ENCODE measurements at places on chromosomes 16 and 17.

GRCh38 chr17:78265121-78265520 is 33.7 kb downstream of the TMEM235 start:
- DNase-seq, result no peak

DNA sequence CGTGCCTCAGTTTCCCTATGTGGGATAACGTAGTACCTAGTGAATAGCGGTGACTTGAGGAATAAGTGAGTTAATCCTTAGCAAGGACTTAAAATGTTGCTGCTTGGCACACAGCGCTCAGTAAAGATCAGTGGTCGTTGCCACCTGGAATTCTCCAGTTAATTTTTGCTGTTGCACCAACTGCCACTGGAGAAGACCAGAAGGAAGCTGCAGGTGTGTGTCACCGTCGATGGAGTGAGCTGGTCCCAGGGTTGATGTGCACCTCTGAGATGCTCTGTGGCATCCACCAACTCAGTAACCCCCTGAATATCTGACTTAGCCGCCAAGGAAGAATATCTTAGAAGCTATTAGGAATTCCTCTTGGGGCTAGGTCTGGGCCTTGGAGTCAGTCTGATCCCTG is 4.1 kb downstream of the ABCC1 start:
- no peak for DNase-seq

DNA sequence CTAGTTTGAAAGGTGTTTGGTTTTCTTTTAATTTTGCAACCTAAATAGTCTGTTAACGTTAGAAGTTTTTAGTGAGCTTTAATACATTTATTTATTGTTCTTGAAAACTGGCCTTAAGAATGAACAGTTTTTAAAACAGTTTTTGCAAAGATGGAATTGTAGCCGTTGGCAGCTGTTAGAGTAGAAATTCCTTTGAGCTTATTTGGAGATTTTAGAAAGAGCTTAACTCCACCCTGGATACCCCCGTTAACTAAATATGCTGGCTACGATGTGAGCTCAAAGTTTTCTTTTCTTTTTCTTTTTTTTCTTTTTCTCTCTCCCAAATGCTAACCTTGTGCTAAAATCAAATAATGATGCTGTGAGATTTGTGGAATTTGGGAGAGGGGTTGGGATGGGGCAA is 75.2 kb downstream of the COX10 start:
- no peak for DNase-seq

- DNase-seq, result peak; percentile 15
Observed at GRCh38 chr17:17723354-17724261, 42.4 kb downstream of the RAI1 start.

- no peak for DNase-seq
Observed at GRCh38 chr17:6285486-6285885, 149.4 kb downstream of the AIPL1 start.

DNA sequence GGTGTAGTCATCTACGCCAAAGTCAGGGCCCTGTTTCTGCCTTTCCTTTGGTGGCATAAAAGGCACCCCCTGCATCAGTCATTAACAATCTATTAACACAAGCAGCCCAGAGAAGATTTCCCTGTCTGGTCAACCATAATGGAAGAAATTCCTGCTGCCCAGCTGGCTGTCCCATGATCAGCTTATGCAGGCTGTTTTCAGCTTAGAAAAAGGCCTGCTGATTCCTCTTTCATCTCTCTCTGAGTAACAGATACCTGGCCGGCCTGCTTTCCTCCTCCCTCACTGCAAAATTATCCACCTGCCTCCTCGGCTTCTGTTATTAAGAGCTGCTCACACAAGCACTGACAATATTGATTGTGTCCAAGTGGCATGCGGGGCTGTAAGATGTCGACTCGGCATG is 70.3 kb upstream of the MMP2 start:
- DNase-seq, result no peak

DNA sequence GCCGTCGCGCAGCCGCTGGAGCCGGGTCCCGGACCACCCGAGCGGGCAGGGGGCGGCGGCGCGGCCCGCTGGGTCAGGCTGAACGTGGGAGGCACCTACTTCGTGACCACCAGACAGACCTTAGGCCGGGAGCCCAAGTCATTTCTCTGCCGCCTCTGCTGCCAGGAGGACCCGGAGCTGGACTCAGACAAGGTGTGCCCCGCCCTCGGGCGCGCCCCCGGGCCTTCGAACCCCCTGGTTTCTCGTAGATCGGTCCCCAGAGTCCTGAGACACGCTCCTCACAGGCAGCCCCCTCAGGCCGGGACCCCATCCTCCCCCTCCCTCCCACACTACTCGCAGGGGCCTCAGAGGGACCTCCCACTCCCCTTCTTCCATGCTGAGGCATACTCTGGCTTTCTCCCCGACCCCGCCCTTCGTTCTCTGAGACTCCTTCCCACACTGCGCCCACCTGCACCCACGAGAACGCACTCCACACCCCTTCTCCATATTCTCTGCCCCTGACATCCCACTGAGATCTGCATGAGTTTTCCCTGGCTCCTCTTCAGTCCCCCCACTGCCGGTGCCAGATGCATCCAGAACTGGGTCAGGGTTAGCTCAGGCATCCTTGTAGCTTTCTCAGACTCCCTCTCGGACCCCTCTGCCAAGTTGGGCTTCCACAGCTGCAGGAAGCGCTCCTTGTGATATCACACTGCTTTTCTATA is 523 bp downstream of the KCTD2 start:
- peak; percentile 26 for DNase-seq

GRCh38 chr17:29661213-29661612 is 38.5 kb upstream of the CORO6 start:
- no peak for DNase-seq

DNA sequence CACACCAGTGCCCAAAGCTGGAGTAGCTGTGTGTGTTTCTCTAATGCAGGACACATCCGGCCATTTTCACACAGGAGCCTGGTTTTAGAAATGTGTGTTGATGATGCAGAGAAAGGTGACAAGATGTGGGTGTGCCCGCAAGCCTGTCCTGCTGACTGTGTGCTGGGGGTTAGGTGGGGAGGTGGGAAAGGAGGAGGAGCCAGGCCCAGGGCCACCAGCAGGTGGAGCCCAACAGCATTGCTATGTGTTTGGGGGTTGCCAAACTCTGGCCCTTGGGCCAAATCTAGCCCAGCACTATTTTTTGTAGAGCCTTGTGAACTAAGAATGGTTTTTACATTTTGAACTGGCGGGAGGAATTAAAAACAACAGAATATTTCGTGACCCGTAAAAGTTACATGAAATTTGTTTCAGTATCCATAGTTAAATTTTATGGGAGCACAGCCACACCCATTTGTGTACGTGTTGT is 61.7 kb upstream of the LGALS9 start:
- DNase-seq, result peak; percentile 75

DNA sequence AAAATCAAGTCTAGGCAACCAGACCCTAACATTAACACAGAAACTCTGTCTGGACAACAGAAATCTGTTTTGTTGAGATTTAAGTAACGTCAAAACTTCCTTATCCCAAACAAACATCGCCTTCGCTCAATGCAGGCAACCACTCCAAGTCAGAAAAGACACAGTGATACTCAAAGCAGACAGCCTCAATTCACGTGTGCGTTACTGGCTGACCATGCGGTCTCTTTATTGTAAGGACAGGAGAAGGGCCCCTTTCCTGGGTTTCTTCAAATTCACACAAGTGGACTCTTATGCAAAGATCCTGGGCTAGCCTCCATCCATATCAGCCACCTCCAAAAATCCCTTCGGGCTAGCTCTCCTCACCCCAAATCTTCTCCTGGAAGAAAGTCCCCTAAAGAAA is 467.7 kb downstream of the SOX9 start:
- DNase-seq, result no peak

DNA sequence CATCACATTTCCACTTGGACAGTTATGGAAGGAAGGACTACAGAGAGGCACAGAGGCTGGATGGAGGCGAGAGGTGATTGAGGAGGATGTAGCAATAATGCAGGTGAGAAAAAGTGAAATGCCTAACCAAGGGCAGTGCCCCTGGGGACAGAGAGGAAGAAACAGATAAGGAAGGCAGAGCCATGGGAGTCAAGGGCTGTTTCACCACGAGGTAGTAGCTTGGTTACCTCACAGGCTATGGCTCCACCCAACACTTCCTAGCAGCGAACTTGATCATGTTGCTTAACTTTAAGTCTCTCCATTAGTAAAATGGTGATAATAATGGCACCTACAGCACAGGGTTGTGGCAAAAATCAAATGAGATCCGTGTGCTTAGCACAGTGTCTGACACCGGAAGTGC is 83.9 kb downstream of the YPEL2 start:
- no peak for DNase-seq

DNA sequence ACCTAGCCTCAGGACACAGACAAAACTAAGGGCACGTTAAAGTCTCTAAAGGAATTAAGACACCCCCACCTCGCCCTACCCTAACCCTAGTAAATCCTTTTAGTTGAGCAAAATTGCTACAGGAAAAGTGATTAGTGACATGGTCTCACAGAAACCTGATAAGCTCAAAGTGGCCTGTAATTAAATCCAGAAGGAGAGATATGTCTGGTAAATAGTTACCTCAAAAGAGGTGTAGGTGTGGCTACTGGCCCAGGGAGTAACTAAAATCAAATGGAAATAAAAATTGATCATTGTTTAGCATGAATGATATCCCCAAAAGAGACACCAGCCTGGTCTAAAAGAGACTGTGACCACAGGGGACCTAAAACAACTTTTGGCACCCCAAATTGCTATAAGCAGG is 168.3 kb downstream of the SLC39A11 start:
- DNase-seq, result no peak

DNA sequence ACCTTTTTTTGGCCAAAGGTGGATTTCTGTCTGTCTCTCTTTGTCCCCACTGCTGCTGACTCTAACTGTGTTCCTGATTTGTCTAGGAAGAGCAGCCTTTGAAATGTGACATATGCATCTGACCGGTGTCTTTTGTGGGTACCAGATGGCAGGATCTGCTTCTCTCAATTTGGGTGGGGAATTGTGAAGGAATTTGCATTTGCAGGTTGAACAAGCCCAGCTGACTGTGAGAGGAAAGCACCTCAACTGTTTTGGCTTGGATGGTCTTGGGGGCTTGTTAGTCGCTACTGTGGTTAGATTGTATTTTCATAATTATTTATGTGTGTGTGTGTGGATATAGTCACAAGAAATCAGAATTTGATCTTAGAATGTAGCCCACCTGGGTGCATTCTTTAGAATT is 37.7 kb upstream of the LCMT1 start:
- DNase-seq, result no peak

- DNase-seq, result no peak
Observed at GRCh38 chr17:50181591-50182560, 16.1 kb downstream of the SGCA start.

GRCh38 chr17:37706446-37706845 is 38.4 kb downstream of the HNF1B start:
- no peak for DNase-seq

DNA sequence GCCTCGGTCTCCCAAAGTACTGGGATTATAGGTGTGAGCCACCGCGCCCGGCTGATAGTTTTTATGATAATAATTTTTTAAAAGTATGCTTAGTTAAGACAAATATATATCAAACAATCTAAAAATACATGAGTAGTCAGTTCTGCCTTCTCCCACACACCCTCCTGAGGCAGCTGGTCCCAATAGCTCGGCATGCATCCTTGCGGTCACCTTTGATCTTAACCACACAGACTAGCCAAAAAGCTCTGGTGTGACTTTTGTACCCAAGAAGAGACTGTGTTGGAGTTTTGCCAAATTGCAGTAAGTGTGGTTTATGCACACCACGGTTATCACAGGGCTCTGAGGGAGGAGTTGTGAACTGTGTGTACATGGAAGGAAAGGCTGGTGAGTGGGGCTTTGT is 25.6 kb downstream of the ATP6V0A1 start:
- peak; percentile 90 for DNase-seq

DNA sequence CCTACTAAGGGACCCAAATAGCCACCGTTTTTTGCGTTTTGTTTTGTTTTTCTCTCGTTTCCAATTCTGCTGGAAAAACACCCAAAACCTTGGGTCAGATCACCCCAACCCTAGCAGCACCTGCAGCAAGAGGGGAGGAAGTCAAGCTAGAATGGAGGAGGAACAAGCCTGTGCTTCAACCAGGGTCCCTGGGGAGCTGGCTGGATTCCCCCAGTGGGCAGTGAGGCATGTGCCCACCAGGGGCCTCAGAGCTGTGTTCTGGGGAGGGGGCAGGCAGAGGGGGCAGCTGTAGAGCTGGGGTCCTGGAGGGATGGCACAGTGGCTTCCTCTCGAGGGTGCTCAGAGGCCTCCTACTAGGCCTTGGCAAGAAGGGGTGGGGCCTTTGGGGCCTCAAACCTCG is 6.5 kb downstream of the CD79B start:
- DNase-seq, result no peak
